Right atrium auricular region (tissue), 2 donors: ENCODE measurements at places on chromosomes 1 and 21.

DNA sequence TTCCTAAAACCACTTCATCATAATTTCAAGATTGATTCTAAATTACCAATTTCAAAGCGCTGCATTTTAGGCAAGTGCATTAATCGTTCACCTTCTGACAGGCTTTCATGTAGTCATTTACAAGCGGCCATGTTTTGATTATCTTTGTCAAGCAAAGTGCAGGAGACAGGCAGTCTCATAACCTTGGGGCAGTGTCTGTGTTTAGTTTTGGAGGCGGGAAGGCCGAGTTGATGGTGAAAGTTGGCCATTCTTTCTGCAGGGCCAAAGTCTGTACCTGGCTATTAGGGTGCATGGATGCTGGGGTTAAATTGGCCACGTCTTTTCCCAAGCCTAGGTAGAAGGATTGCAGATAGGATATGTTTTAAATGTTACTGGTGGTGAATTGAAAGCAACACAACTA is 2.9 kb downstream of the AGPAT3 start:
- no peaks in the 10 kb centered on the region for H3K4me1 ChIP-seq
- peaks cover 6% of the 10 kb centered on the region for H3K36me3 ChIP-seq
- DNase-seq, result no peak
- H3K27me3 ChIP-seq, result no peaks in the 10 kb centered on the region

DNA sequence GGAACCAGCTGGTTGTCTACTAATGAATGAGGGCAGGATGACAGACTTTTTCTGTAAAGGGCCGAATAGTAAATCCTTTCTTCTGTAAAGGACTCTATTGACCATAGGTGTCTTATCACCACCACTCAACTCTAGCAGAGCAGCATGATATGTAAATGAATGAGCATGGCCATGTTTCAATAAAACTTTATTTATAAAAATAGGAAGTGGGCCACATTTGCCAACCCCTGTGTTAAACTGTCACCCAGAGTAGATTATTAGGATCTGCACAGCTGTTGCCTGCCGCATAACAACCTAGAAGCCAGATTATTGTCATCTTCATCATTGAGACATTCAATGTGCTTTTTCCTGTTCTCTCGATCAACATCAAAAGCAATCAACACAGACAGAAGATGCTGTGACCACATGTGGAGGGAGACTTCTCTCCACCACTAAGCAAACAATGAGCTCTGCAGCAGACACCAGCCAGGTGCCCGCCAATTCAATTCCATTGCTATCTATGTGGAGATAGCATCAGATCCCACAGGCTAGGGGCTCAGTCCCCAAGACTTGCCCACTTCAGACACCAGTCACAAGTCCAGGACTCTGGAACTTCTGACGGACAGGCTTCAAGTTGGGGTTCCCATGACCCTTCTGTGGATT is 6.8 kb upstream of the EFHD2 start:
- H3K36me3 ChIP-seq, result no peaks in the 10 kb centered on the region
- H3K4me3 ChIP-seq, result no peak overlapping the region
- H3K27me3 ChIP-seq, result no peaks in the 10 kb centered on the region
- H3K4me1 ChIP-seq, result peaks cover 4% of the 10 kb centered on the region
- DNase-seq, result no peak
- H3K27ac ChIP-seq, result no peak overlapping the region

- H3K4me3 ChIP-seq, result no peak overlapping the region
- no peak for DNase-seq
- no peak overlapping the region for H3K27ac ChIP-seq
- peaks cover 44% of the 10 kb centered on the region for H3K36me3 ChIP-seq
Observed at GRCh38 chr1:94903280-94904009, 23.5 kb downstream of the CNN3 start.

- no peak overlapping the region for H3K27ac ChIP-seq
- DNase-seq, result no peak
- no peaks in the 10 kb centered on the region for H3K4me1 ChIP-seq
- H3K36me3 ChIP-seq, result peaks cover 17% of the 10 kb centered on the region
Observed at GRCh38 chr21:43771698-43772424, 4.2 kb downstream of the CSTB start.

DNA sequence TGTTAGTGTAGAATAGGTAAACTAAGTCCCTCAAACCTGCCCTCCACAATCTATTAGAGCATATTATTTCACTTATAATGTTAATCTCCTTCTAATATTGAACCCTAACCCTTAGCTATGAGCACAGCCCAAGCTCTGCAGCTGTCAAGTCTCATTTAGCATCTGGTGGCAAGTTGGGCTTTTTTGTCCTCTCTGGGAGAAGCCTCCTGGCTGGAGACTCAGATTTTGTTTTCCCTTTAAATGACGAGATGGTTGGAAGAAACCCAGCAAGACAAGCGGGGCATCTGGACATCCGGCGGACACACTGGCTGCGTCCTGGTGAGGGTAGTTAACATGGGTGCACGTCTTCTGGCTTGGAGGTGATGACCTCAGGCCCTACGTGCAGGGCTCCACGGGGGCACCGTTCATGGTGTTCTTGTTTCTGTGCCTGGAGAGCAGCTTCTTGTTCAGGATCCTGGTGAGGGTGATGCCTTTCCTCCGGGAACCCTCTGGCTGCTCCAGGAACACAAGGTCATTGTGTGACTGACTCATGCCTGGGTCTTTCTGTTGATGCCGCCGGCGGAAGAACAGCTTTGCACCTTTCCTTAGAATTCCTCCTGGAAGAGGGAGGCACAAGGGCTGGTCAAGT is 9.7 kb upstream of the PRDM15 start:
- peak overlapping the region; percentile 38 for H3K27ac ChIP-seq
- H3K4me1 ChIP-seq, result no peaks in the 10 kb centered on the region
- DNase-seq, result peak; percentile 62
- H3K36me3 ChIP-seq, result no peaks in the 10 kb centered on the region
- no peak overlapping the region for H3K4me3 ChIP-seq
- H3K27me3 ChIP-seq, result no peaks in the 10 kb centered on the region
